ENCODE measurements at places on chromosomes 4 and X.

GRCh38 chr4:113394730-113395530 is 345.5 kb downstream of the ANK2 start:
- DNase-seq: no peak

DNA sequence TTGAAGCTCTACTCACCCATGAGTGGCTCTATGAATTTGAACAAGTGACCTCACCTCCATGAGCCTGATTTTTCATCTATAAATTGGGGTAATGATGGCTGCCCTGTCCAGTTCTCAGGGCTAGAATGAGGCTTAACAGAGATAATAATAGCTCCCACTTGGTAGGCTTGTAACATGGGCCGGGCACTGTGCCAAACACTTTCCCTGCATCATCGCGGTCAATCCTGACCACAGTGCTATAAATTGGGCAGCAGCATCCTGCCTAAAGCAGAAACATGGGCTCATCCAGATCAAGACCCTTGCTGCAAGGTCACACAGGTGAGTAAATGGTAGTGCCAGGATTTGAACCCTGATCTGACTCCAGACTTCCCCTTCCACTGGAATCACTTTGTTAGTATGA is 12.8 kb downstream of the APLN start:
- DNase-seq: no peak

DNA sequence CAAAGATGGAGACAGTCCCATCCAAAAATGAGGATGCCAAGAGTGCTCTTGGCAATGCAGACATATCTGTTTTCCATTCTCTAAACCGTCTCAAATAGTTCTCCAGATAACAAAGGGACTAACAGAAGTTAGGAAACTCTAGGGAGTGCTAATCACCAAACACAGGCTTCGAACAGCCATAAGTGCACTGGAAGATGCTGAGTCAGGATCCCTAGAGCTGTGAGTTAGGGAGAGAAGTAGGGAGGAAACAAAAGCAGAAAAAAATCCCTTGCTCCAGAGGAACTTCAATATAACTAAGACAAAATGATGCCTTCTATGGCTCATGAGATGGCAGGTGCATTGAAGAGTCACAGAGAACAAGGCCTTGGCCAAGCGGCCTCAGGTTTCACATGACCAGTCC is 251.0 kb upstream of the PPARGC1A start:
- no peak for DNase-seq

DNA sequence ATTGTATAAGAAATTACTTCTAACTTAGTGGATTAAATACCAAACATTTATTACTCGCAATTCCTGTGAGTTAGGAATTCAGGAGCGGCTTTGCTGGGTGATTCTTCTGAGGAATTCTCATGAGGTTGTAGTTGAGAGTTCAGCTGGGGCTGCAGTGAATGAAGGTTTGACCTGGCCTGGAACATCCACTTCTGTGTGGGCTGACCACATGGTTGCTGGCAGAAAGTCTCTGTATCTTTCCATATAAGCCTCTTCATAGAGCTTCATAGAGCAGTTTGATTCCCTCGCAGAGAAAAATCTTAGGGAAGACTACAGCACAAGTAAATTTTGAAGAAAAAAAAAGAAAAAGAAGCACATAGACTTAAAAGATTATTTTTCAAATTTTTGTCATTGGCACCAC is 339.7 kb upstream of the NWD2 start:
- DNase-seq: no peak

DNA sequence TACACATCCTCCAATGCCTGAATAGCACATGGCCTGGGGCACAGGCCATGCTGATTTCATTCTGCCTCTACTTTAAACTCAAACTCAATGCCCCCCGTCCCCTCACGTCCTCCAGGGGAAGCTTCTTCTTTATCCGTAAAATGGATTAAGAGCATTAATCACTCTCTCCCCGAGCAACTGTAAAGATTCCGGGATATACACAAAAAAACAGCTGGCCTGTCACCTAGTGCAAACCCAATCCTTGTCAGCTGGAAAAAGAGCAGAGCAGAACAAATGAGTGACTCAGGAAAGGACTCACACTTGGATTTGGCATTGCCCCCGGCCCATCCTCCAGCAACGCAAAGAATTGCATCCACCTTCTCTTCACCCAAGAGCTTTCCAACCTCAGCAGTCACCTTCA is 7.8 kb downstream of the QDPR start:
- no peak for DNase-seq

DNA sequence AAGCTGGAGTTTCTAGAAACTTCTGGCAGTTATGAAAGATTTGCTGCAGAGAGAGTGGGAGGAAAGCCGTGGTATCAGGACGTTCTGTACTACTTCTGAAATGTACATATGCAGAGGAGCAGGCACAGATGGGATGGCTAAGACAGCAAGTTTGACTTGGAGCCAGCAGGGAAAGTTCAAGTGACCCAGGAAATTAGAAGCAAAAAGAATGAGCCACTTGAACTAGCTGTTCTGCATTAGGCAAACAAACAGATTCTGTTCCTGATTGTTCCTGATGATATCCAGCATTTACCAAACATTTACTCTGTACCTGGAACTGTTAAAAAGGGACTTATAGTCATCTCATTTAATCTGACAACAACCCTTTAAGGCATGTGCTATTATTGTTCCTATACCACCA is 41.4 kb upstream of the CXCL13 start:
- no peak for DNase-seq

- DNase-seq: no peak
Observed at GRCh38 chr4:89257376-89257775, 50.2 kb downstream of the GPRIN3 start.

DNA sequence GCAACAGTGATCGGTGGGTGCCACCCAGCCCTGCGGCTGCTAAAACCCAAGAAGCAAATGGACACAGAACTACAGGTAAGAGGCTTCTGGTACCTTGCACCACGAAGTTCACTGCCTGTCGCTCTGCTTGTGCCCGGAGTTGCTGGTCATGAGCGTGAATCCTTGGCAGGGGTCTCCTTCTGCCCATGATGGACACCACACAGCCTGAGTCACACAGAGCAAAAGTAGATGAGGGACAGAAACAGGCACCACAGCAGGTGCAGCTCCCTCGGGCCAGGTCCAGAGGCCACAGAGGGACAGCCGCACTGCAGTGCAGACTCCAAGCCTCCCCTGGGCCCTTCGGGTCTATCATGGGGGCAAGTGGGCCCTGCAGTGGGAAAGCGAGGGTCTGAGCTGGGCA is 22.4 kb downstream of the NAT8L start:
- DNase-seq: no peak

- DNase-seq: no peak
Observed at GRCh38 chrX:119512146-119512800, 44.0 kb downstream of the SLC25A5 start.

- DNase-seq: no peak
Observed at GRCh38 chr4:188550296-188550695, 411.1 kb downstream of the TRIML1 start.

GRCh38 chr4:53781629-53782457 is 190.6 kb upstream of the LNX1 start:
- DNase-seq: no peak

DNA sequence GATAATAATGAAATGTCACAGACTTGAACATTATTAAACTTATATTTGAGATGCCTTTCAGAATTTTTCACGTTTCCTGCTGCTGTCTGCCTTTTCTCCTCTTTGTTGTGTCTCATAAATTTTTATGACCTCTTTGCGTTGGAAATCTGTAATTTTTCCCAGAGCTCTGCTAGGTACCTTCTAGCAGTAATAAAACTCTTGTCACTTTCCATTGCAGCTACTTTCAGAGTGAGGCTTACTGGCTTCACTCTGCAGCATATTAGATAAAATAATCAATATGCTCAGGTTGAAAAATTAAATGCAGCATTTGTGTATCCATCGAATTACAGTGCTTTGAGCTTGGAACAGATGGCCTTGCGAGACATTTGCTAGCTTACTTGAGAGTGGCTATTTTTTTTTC is 689.0 kb downstream of the GRID2 start:
- no peak for DNase-seq

- no peak for DNase-seq
Observed at GRCh38 chr4:24428850-24429249, 155.5 kb downstream of the DHX15 start.

- no peak for DNase-seq
Observed at GRCh38 chr4:110978761-110979160, 355.9 kb upstream of the PITX2 start.

GRCh38 chrX:130916636-130917422 is 13.8 kb upstream of the ENOX2 start:
- DNase-seq: peak; percentile 2

GRCh38 chr4:36351082-36351666 is 69.8 kb downstream of the DTHD1 start:
- peak; percentile 46 for DNase-seq

GRCh38 chr4:36549252-36549651 is 267.8 kb downstream of the DTHD1 start:
- no peak for DNase-seq

DNA sequence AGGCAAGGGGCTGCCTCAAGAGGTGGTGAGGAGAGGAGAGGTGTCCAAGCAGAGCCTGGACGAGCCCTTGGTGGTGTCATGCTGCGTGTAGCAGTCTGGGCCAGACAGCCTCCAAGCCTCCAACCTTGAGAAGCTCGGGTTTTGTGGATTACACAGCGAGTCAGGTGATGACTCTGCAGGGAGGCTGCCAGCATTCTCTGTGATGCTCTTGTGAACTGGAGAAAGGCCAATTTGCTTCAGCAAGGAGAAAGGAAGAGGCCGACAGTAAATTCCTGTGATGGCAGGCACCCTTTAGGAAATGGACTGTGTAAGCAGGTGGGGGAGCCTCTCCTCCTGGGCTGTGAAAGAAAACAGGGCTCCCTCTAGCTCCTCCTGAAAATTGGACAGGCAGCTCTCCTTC is 36.0 kb upstream of the CD99L2 start:
- no peak for DNase-seq

GRCh38 chr4:1998296-1998695 is 10.5 kb downstream of the NELFA start:
- no peak for DNase-seq

GRCh38 chr4:3451956-3452355 is 10.2 kb downstream of the HGFAC start:
- no peak for DNase-seq

DNA sequence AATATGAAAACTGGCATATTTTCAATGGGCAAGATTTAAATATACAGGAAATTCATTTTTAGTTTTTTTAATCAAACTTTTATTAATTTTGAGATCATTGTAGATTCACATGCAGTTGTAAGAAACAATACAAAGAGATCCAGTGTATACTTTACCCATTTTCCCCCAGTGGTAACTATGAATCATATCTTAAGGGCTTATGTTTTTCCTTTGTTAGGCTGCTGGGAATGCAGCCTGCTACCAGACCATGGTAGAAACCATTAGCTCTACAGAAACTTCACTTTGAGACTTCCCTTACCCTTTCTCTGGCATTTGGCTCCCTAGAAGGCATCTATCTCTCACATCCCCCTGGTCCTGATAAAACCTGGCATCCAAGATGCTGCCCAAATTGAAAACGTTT is 147.6 kb upstream of the EOLA2 start:
- no peak for DNase-seq

GRCh38 chr4:59712470-59712869 is 1487.7 kb upstream of the ADGRL3 start:
- no peak for DNase-seq

DNA sequence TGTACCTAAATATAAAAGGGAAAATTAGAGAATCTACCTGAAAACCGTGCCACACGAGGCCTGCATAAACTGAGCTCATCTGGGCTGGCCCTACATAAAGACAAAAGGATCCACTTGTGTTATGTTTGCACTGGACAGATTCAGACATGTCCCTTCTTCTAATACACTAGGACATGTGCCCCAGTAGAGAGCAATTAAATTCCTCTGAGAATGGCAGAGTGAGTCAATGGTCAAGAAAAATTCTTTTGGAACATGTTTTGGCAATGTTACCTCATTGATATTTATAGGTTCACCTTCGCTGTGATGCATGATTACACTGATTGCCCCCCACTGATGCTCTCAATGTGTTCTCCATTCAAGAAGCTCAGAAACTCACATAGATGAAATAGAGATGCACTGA is 95.2 kb downstream of the MANBA start:
- no peak for DNase-seq
